ENCODE measurements at places on chromosomes 11 and 22.

DNA sequence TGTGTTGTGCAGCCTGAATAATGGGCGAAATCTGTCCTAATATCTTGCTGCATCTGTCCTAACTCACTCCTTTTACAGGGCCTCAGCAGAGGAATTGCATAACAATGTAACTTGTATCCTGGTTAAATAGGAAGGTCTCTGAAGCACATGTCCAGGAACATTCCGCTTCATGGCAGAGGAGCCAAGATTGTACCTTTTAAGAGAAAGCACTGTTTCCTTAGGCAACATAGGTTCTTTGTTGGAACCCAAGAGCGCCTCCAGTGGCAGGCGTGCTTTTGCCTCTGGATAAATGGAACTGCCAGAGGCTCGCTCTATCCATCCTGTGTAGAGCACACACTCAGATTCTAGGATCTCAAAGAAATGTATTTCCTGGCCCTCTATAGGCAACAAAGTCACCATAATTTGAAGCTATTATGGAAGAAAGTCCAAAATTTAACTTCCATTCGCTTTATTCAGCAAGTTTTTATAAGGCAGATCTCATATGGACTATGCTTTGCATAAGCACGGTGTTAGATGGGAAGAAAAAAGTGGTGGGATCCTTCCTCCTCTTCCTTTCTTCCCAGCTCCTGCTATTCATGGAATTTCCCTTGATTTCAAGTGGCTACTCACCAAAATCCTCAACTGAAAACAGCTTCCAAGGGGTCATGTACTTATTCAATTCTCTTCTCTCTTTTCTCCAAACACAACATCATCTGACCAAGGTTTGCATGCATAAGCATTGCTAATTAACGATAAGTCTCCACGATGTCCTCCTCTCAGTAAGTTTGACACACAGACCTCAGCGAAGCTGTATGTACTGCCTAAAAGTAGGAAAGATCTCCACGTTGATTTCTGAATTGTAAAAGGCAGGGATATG, at the start of gene BLID:
TSS of gene BLID (minus strand) at position 692 of the 856 bp plus-strand sequence. CDS start at position 399, 293 bp downstream.
- no peak for DNase-seq

DNA sequence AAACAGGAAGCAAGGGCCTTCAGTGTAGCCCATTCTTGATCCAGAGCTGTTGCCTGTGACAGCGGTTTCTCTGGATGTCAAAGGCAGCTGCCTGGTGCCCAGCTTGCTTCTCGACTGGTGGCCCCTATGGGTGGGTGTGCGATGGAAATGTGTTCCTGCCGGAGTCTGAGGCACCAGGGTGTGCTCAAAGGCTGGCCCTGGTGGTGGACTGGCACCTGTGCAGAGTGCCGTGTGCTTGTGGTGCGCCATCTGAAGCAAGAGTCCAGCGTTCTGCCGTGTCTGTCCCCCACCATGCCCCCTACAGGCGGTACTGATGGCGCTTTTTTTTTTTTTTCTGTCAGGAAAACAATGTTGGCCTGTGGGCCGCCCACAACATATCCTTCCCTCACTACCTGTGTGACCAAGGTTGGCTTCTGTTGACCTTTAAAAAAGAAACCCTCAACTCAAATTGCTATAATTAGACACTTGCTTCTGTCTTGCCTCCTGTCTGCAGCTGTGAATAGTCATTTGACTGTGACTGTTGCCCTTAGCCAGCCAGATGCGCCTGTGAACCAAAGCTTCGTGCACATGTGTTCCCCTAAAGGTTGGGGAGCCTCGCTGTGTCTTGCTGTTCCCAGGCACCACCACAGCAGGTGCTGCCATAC, 4.7 kb upstream of the RANBP1 start:
- DNase-seq = peak; percentile 62

DNA sequence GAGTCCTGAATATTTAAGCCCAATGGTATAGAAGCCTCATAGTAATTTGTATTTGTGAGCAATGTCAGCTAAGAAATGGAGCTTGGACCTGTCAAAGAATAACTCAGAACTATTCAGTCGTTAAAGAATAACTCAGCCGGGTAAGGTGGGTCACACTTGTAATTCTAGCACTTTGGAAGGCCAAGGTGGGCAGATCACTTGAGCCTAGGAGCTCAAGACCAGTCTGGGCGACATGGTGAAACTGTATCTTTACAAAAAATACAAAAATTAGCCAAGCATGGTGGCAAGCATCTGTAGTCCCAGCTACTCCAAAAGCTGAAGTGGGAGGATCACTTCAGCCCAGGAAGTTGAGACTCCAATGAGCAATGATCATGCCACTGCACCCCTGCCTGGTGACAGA, 1526.5 kb downstream of the LRRC4C start:
- no peak for DNase-seq

DNA sequence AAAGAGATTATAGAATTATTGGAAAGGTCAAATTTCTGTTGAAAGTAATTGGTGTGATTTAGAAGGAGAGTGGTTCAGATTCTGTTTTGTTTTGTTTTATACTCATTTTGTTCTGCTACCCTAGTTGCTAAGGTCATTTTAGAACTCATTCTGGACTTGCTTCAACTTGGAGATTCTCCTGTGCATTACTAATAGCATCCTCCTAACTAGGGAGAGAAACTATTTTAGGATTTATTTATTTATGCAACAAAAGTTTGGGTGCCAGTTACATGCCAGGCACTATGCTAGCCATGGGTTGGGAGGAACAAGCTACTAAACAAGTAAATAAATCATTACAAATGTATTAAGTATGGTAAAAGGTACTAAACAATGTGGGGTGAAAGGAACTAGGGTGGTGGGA, 84.0 kb downstream of the YAP1 start:
- no peak for DNase-seq

DNA sequence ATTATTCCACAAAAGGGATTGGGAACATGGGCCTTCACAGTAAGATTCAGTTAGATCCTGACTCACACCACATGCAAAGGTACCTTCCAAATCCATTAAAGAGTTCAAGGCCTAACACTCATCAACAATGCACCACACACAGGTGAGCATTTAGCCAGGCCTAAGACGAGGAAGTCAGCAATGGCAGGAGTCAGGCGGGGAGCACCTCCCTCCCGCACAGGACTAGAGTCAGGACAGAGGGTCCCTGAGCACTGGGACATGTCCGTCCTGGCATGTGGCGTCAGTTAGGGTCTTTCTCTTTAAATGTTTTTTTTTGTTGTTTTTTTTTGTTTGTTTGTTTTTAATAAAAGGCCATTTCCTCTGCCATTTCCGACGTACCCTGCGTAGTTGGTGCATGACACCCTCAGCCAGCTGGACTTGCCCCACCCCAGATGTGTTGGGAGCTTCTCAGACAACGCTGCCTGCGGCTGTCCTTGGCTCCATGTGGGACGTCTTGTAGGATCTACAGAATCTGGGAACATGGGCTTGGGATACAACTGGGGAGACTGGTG, 1458.6 kb downstream of the BRD1 start:
- no peak for DNase-seq

DNA sequence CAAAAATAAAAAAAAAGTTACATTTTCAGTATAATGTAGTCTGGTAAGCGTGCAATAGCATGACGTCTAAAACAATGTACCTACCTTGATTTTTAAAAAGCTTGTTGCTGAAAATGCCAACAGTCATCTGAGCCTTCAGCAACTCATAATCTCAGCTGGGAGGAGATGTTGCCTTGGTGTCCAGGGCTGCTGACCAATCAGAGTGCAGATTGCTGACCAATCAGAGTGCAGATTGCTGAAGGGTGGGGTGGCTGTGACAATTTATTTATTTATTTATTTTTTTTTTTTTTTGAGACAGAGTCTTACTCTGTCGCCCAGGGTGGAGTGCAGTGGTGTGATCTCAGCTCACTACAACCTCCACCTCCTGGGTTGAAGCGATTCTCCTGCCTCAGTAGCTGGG, 17.8 kb downstream of the ZBED4 start:
- no peak for DNase-seq

DNA sequence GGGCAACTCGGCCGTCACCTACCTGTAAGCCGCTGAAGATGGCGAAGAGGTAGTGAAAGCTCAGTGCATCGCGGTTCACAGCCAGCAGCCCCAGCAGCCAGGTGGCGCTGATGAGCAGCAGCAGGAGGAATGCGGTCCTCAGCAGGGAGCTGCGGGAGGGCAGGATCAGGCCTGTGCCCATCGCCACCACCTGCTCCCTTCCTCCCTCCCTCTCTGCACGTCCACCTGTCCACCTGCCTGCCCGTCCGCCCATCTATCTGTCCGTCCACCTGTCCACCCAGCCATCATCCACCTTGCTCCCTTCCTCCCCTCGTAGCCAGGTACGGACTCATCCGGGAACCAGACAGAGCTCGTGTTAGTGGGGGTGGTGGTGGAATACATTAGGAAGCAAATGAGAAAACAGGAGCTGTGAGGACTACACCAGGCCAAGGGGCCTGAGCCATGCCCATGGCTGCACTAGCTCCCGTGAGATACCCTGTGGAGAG, 32.2 kb downstream of the TRMU start:
- peak; percentile 85 for DNase-seq

DNA sequence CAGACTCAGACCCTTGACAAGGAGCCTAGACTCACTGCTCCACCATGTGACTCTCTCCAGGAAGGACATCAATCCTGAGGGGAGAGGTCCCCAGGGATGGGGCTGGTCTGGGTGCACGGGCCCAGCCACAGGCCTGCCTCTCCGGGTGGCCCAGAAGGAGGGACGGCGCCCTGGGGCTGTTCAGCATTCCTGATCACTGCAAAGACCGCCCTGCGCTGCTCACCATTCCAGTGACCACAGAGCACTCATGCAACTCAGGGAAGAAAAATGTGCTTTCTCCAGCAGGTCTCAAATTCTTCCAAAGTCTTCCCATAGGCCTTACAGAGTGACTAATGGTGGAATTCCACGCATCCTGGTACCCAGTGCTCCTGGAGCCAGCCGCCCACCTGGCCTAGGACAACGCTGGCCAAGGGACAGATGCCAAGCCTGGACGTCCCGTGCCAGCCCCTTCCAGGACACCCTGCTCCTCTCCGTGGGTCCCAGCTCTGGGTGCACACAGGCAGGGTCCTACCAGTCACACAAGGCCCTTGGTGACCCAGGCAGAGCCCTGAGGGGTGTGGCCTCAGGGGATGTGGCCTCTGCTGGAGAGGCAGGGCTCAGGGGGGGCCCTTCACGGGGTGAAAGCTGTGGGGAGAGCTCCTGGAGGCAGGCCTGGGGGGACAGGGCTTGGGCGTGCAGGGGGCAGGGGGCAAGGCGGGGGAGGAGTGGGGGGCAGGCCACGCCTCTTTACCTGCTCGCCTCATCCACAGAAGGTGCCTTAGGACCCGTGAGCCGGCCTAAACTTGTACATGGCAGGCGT, 178.8 kb downstream of the IGLL1 start:
- no peak for DNase-seq

- DNase-seq = no peak
Observed at GRCh38 chr11:98955551-98955950, 65.2 kb upstream of the CNTN5 start.

DNA sequence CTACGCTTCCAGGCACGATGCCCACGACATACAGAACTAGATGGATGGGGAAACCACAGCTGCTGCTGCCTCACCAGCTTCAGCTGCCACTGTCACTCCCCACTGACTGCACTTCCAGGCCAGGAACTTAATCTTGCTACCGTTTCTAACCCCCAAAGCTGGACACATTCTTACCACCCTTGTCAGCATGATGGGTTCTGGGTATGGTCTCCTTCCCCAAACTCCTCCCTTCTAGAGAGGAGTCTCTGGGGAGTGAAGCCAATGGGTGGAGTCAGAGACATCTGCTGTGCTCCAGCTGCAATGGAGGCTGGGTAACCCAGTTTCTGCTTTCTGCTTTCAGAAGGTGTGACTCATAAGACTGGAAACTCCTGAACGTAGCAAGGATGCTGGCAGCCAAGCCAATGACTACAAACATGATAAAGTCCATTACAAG, 87.0 kb upstream of the THY1 start:
- peak; percentile 65 for DNase-seq

DNA sequence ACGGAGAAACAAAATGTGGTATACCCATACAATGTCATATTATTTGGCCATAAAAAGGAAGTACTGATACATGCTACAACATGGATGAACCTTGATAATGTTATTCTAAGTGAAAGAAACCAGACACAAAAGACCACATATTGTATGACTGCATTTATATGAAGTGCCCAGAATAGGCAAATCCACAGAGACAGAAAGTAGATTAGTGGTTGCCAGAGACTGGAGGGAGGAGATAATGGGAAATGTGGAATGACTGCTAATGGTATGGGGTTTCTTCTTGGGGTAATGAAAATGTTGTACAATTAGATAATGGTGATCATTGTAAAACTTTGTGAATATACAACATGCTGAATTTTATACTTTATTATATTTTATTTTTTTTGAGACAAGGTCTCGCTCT, 5.6 kb upstream of the SLC43A1 start:
- no peak for DNase-seq

GRCh38 chr11:121841487-121842191, 274.4 kb downstream of the BLID start:
- DNase-seq = no peak

GRCh38 chr22:42617155-42617983, 2.7 kb upstream of the POLDIP3 start:
- DNase-seq = no peak
